ENCODE measurements at places on chromosomes 16 and 17.

GRCh38 chr17:81693509-81694210, 9.5 kb upstream of the MRPL12 start:
- DNase-seq = no peak

- DNase-seq = no peak
Observed at GRCh38 chr16:31273676-31274075, 13.9 kb downstream of the ITGAM start.

- no peak for DNase-seq
Observed at GRCh38 chr17:30241051-30241450, 5.6 kb upstream of the SLC6A4 start.

DNA sequence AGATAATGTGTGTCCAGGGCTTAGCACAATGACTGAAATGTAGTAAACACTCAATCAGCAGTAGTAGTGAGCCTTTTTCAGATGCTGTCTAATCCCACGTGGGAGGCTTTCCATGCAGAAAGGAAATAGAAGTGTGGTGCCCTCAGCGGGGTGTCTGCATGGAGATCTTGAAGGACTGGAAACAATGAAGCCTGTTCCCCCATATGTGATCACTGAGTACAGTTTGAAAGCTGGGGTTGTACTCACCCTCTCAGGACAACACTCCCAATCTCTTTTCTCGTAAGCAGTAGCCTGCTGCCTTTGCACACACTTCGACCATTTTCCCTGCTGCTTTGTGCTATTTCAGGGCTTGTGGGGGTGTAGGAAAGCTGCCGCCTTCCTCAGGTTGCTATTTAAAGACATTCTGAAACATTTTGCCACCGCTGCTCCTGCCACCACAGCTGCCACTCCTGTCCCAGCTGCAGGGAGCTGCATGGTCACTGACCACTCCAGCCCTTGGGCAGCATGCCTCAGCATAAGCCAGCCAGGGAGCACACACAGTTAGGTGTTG, 40.6 kb upstream of the HAS3 start:
- no peak for DNase-seq

DNA sequence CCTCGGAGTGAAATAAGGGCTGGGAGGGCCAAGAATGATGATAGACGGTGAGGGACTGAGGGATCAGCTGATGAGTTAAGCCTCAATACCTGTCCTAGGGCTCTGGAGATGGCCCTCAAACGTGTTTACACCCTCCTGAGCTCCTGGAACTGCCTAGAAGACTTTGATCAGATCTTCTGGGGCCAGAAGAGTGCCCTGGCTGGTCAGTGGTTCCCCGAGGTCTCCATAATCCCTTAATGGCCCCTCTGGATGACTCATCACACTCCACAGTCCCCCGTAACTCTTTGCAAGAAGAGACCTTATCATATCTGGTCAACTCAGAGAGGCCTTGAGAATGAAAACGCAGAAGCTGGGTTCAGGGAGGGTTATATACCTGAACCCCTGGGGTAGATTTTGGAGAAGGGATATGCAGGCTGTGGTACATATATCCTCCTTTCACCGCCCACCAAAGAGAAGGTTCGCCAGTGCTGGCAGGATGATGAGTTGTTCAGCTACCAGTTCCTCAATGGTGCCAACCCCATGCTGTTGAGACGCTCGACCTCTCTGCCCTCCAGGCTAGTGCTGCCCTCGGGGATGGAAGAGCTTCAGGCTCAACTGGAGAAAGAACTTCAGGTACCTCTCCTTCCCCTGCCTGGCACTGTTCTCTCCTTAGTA, 3.1 kb downstream of the ALOX12 start:
- no peak for DNase-seq

DNA sequence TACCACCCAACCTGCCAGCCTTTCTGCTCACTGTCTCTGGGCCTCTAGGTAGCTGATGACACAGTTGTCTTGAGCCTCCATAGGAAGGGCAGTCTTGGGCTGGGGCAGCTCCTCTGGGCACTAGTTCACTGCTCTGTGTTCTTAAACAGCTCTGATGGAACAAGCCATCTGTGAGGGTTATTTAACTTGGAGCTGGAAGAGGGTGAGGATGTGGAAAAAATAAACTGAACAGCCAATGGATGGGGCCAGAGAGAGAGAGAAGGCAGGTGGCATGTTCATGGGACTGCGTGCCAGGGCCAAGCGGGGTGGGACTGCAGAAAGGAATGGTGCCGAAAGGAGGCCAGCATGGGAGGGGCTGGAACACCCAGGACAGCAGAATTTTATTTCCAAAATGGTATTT, 52.6 kb downstream of the HIC1 start:
- no peak for DNase-seq

GRCh38 chr16:14035092-14035491, 36.0 kb upstream of the MRTFB start:
- no peak for DNase-seq

DNA sequence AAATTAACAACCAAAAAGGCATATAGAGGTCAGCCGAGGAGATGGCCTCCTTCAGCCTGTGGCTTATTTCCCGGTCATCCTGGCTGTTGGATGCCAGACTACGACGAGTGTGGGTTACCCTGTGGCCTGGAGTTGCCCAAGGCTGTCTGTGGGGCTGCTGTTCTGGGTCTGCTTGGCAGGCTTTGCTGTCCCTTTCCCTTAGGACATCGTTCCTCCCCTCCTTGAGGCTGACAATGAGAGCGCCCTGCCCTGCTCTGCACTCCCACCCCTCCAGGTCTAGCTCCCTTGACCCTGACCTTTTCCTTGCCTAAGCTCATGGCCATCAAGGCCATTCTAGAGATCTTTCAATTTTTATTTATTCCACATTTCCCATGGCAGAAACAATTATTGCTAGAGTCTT, 1.9 kb upstream of the CBFB start:
- no peak for DNase-seq

GRCh38 chr17:82117139-82118090, 19.4 kb upstream of the FASN start:
- no peak for DNase-seq

DNA sequence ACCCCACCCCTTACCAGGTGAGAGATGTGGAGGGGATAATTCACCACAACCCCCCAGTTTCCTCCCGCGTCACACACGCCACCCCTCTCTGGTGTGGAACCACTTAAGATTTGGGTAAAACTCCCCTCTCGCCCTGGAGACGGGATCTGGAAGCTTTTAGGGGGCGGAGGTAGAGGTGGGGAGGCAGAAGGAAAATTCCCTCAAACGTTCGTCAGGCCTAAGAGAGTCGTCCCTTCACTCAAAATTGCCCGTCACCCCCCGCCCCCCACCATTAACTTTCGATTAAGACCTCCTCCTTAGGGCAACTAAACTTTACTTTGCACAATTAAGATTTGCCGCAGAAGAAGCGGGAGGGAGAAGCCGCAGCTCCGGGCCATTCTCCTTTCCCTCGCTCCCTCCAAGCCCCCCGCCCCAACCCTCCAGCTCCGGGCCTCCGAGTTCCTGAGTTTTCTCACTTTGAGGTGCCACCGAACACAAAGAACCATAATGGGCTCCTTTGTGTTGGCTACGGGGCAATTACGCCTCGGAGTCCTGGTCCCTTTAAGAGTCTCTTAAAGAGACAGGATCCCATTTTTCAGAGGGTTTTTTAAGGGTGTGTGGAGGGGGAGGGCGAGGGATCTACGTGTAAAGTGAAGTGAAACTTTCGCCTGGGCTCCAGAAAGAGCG, 985 bp upstream of the FZD2 start:
- no peak for DNase-seq

DNA sequence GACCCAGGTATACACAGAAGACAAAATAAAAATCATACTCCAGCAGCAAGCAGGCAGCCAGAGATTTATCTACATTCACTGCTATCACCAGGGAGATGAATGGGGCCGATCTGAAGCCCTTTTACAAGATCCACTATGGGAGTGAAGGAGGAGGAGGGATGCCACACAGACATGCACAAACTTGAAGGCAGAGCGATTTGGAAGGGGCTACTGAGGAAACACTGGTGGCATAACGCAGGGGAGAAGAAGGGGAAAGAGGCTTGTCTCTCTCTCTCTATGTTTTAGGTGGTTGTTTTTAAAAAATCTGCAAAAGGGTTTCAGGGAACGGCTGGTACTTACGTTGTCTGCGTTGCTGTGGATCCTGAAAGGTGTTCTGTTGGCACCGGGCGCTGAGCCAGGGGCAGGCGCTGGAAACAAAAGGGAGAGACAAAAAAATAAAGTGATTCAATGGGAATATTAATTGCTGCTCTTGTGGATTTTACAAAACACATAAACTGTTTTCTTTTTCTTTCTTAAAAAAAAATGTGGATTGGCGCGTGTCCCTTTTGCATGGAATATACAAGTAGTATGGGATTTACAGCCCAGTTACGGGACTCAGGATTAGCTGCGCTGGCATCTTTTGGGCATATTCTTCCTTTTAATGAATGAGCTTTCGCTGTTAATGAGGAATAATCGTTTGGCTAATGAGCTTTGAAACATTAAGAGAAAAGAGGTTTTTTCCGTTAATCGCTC, 255.3 kb upstream of the PMFBP1 start:
- no peak for DNase-seq

- no peak for DNase-seq
Observed at GRCh38 chr16:69160192-69160591, 26.8 kb upstream of the SNTB2 start.
